Stimulated activated CD4-positive, alpha-beta T cell treated with anti-CD3 and anti-CD28 coated beads, Interleukin-4, amount 100 ng/mL, for 4 hours (primary cell): ENCODE measurements at places on chromosomes 2 and 18.

- no peak for DNase-seq
Measured at GRCh38 chr2:212936572-212936971, 214.8 kb downstream of the IKZF2 start.

- DNase-seq = no peak
Measured at GRCh38 chr18:306608-307255, 38.9 kb upstream of the THOC1 start.

- DNase-seq = no peak
Measured at GRCh38 chr2:64952511-64953482, 36.4 kb upstream of the SLC1A4 start.

DNA sequence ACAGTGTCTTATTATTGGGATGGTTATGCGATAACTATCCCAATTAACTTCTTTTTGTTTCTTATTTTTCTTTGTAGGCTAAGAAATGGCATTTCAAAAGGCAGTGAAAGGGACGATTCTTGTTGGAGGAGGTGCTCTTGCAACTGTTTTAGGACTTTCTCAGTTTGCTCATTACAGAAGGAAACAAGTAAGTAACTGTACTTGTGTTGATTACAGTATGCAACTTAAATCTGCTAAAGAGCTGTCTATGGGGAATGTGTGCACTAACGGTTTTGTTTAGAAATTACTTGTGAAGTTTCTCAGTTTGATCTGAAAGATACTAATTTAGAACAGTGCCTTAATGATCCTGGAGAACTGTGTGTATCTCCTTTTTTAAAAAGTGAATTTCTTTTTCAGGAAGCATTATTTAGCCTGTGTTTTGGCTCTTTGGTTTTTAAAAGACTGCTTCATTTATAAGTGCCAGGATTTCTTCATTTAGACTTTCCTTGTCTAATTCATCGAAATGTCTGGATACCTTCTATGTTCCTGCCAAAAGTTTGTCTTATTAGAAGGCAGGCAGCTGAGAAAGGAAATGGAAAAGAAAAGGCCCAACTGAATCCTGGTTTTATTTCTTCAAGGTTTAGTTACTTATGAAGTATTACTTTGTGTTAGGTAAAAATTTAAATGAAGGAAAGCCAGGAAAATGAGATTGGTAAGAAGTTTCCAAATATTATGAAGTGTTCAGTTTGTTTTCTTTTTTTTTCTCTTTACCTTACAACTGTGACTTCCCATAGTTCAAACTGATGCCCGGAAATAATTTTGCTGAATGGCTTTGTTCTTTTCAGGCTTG lies 40.1 kb downstream of the GPD2 start:
- no peak for DNase-seq

DNA sequence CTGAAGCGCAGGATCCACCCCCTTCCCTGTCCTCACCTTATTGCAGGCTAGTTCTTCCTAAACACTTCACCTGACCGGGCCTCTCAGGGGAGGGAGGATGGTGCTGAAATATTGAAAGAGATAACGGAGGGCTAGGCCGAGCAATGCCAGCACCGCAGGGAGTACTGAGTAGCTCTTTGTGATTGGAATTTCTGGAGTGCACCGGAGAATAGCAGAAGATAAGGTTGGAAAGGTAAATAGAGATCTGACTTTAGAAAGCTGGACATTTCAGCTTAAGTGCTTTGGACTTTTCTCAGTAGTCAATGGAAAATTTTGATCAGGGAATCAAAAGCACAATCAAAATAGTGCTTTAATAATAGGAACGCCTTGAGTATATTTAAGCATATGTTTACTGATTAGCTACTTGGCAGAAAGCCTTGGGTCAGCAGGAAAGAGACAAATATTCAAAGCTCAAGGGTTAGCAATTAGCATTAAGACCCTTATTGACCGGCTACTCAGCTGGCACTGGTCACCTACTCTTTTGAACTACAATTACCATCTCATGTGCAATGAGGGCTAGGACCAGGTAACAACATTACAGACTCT lies 142.9 kb upstream of the NDUFV2 start:
- DNase-seq = no peak

GRCh38 chr2:158602027-158602426 lies 145.3 kb downstream of the PKP4 start:
- no peak for DNase-seq

DNA sequence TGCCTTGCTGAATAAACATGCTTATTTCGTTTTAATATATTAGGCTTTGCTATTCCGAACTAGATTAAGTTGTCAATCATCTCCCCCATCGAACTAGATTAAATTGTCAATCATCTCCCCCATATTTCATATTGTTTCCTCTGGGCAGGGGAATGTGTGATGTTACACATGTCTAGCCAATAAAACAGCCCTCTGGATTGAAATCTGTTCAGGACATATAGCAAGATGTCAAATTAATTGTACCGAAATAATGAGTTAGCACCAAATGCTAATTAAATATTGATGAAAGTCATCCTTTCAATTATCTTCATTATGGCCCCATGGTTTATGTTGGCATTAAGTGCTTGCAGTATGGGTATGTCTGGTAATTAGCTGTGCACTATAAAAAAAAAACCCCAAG lies 135.5 kb downstream of the SPOPL start:
- DNase-seq = no peak

DNA sequence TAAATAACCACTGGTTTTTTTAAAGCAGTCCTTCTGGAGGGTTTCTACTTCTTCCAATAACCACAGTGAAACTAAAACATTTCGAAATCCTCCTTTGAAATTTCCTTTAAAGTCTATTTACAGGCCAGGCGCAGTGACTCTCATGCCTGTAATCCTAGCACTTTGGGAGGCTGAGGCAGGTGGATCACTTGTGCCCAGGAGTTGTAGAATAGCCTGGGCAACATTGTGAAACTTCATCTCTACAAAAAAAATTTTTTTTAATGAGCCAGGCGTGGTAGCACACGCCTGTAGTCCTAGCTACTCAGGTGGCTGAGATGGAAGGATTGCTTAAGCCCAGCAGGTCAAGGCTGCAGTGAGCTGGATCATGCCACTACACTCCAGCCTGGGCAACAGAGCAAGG lies 15.2 kb downstream of the KIDINS220 start:
- DNase-seq = no peak

- no peak for DNase-seq
Measured at GRCh38 chr2:235614900-235615712, 121.3 kb downstream of the AGAP1 start.

- DNase-seq = no peak
Measured at GRCh38 chr18:36340246-36340645, 42.7 kb downstream of the FHOD3 start.

GRCh38 chr2:120762341-120763061 lies 26.8 kb downstream of the GLI2 start:
- DNase-seq = no peak

- no peak for DNase-seq
Measured at GRCh38 chr2:9984217-9984739, 32.8 kb downstream of the GRHL1 start.

DNA sequence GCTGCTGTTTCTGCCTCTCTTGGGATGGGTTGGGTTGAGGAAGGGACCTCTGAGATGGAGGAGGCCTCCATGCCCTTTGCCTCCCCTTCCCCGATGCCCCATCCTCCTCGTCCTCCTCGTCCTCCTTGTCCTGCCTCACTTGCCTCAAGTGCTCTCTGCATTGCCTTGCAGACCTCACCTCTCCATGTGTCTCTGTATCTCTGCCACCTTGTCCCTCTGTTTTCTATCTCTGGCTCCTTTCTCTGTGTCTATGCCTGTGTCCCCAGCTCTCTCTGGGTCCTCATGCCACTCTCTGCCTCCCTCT lies 87.5 kb downstream of the MCFD2 start:
- DNase-seq = no peak

GRCh38 chr2:109474319-109474825 lies 139.4 kb downstream of the SEPTIN10 start:
- DNase-seq = no peak

DNA sequence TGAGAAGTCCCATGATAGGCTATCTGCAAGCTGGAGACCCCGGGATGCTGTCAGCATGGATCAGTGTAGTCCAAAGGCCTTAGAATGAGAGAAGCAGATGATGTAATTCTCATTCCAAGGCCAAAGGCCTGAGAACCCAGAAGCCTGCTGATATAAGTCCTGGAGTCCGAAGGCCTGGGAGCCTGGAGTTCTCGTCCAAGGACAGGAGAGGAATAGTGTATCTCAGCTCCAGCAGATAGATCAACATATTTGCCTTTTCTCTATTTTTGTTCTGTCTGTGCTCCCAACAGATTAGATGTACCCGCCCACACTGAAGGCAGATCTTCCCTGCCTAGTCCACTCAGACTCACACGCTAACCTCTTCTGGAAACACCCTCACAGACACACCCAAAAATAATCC lies 454.9 kb upstream of the CHAC2 start:
- DNase-seq = no peak

DNA sequence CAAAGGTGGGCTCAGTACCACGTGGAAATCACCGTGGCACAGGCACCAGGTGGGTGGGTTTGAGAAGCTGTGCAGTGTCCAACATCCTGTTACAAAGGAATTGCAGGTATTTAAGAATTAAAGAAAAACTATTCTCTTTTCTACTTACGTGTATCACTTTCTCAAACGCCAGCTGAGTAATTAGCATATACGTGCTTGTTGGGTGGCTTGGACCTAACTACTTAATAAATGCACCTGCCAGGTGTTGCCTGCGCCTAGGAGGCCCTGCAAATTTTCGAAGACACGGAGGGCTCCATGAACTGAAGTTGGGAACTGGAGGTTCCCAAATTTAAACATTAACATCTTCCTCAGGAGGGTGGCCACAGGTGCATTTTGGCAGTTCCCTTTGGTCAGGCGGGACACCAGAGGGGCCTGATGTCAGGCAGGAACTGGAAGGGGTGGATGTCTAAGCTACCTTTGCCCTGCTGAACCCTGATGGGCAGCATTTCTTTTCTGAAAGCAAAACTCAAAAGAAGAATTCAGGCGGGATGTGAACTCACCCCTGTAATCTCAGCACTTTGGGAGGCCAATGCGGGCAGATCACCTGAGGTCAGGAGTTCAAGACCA lies 84.8 kb downstream of the HS6ST1 start:
- no peak for DNase-seq

DNA sequence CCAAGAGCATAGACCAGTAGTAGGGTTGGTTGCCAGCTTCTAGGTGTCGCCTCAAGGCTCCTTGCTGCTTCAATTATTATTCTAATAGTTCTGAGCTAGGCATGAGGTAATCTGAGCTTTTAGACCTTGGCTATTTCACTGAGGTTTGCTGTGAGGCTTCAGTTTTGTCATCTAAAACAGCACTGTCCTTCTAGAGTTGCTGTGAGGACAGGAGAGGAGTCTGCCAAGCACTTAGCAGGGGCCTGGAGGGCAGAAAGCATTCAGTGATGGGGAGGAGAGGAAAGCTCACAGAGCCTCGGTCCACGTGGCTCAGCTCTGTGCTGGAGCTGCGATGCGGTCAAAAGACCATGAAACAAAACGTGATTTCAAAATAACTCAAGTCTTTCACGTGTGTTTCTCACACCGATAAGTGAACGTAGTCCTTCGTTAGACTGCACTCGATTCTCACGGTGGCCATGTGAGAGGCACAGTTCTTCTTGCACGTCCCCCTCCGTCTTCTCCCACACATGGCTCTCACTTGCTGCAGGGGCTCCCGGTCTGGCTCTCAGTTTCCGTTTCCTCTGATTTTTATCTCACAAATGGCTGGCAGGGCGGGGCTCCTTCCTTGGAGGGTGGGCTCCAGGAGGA lies 113.7 kb downstream of the B3GNT2 start:
- no peak for DNase-seq
